ENCODE measurements at places on chromosomes 13 and 19. TPM values are rescaled to one million over a fixed set of nuclear protein-coding genes. Genes with fewer than 3 reads are reported as not detected.

The LYPD3 gene
- polyA plus RNA-seq = 0.42 TPM

The CFAP97D2 gene
- polyA plus RNA-seq = not detected

The NXNL1 gene
- 1.1 TPM for polyA plus RNA-seq

The RASAL3 gene
- polyA plus RNA-seq = 0.64 TPM

The PSG11 gene
- polyA plus RNA-seq = not detected

Measured in heart right ventricle (tissue), 16 donors.